ENCODE measurements at places on chromosomes 3 and 15.

DNA sequence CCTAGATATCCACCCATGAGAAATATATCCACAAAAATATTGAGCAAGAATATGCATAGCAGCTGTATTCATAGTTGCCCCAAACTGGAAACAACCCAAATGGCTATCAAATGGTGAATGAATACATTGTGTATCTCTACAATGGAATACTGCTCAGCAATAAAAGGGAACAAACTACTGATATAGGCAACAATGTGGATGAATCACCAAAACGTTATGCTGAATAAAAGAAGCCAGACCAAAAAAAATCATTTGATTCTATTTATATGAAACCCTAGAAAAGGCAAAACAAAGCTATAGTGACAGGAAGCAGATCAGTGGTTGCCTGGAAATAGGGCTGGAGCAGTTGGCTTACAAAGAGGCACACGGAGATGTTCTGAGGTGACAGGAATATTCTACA lies 15.5 kb upstream of the CMTM7 start:
- H3K4me1 ChIP-seq, result no peaks in the 10 kb centered on the region
- H3K27ac ChIP-seq, result no peak overlapping the region
- no peak for DNase-seq
- H3K4me3 ChIP-seq, result no peak overlapping the region
- H3K36me3 ChIP-seq, result no peaks in the 10 kb centered on the region
- no peaks in the 10 kb centered on the region for H3K27me3 ChIP-seq

GRCh38 chr3:113783463-113783862 lies 36.6 kb downstream of the ATP6V1A start:
- H3K4me3 ChIP-seq, result no peak overlapping the region
- peaks cover 3% of the 10 kb centered on the region for H3K4me1 ChIP-seq
- peak; percentile 2 for DNase-seq
- no peaks in the 10 kb centered on the region for H3K27me3 ChIP-seq
- H3K27ac ChIP-seq, result no peak overlapping the region

DNA sequence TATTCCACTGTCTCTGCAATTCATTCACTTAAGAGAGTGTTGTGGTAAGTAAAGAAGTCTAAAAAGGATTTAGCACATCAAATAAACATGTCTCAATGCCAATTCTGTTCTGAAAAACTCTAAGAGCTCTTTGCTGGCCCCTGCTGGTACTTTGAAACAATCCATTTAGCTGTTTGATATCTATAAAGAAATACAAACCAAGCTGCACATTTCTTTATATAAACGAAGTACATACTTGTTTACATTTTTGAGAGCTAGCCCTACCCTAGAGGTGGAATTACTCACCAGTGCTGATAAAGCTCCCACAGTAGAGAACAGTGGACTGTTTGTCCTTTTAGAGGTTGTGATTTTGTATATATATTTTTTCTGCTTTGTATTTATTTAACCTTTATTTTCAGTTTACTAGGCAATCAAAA lies 75.5 kb downstream of the NEDD4 start:
- H3K36me3 ChIP-seq, result no peaks in the 10 kb centered on the region
- no peak overlapping the region for H3K4me3 ChIP-seq
- no peaks in the 10 kb centered on the region for H3K4me1 ChIP-seq
- DNase-seq, result peak; percentile 49
- H3K27me3 ChIP-seq, result no peaks in the 10 kb centered on the region

DNA sequence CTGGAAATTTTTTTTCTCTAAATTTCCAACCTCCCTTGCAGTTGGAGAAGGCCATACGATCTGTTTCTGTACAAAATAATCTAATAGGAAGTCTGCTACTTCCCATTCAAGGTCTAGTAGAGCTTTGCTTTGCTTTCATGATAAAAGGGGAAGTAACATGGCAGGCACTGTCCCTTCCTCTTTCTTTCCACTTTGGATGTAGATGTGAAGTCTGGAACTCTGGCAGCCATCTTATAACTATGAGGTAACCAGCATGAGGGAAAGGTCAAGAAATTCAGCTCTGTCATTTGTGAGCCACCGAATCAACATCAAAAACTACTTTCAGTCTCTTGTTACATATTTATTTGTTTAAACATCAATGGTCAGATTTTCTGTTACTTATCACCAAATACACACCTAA lies 156.3 kb downstream of the MTHFS start:
- no peaks in the 10 kb centered on the region for H3K27me3 ChIP-seq
- no peak for DNase-seq
- H3K27ac ChIP-seq, result no peak overlapping the region
- no peaks in the 10 kb centered on the region for H3K36me3 ChIP-seq
- no peak overlapping the region for H3K4me3 ChIP-seq

- no peaks in the 10 kb centered on the region for H3K27me3 ChIP-seq
- no peaks in the 10 kb centered on the region for H3K36me3 ChIP-seq
- peaks cover 9% of the 10 kb centered on the region for H3K4me1 ChIP-seq
- H3K27ac ChIP-seq, result no peak overlapping the region
- H3K4me3 ChIP-seq, result no peak overlapping the region
- peak; percentile 31 for DNase-seq
Observed at GRCh38 chr3:113698956-113699355, 2.5 kb upstream of the USF3 start.

Measured in natural killer cell (primary cell).